Osteoblast (primary cell): ENCODE measurements at places on chromosomes 2 and 18.
A peak's percentile ranks its signal among the peaks of the same experiment; 100 is the strongest.

GRCh38 chr2:98126061-98126460, 39.1 kb downstream of the VWA3B start:
- DNase-seq, result no peak

DNA sequence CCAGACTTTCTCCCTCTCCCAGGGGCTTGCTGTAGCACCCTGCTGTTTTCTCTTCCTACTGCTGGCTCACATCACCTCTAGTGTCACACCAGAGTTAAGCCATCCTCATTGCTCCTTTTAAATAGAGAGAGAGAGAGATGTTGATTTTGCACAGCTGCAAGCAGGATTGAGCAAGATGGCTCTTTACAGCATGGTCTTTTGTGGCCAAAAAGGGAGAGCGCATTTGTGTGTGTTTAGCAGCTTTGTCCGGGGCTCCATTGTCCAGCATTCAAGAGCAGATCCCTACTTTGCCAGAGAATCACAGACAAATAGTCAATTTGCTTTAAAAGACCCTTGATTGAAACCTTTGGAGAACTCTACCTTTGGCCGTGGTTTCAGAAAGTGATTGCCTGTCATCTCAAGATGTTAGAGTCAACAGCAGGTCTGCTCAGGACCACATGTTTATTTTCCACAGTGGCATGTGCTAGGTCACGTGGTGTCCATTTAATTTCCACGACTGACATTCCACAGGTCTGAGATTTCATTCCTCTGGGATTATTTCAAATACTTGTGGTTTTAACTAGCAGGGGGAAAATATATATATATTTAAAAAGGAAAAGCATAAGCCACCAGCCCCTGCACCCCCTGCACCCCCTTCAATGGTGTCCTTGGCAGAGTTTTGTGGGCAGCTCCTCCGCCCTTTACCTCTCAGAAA, 359.9 kb upstream of the SLC14A2 start:
- DNase-seq, result peak; percentile 90

DNA sequence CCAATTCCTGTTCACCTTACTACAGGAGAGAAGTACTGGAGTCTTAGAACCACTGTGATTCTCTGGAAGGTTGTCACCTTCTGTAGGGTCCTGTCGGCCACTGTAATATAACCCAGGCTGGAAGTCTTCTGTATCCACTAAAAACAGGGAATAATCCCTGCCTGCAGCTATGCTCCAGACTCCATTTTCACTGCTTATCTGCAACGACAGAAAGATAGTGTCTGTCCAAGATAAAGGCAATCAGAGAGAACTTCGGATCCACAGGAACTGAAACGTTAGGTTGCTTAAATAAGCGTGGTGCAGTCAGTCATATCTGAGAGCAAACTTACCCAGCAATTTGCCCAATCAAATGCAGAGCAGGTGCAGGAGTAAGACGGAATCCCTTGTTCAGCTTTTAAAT, 34.2 kb downstream of the ALS2 start:
- DNase-seq, result no peak

- peak; percentile 61 for DNase-seq
Measured at GRCh38 chr2:25692737-25693445, 19.5 kb upstream of the DTNB start.

- DNase-seq, result no peak
Measured at GRCh38 chr18:56030060-56030459, 442.1 kb upstream of the TCF4 start.
